ENCODE measurements at places on chromosomes 3 and 15.

DNA sequence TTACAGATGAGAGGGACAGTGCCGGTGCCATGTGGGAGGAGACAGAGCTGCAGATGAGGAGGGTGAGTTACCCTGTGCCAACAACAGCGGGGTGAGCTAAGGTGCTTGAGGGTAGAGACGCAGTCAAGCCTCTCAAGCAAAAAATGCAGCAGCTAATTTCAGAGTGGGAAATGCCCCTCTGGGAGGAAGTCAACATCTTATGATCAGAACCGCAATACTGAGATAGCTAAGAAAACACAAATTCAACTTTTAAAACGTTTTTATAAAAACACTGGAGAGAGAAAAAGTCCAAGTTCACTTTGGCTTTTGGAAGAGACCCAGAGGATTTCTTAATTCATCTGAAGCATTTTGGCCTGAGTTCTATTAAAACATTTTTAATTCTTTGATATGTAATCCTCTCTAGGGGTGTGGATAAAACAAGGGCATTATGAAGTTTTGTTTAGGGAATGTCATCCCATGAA is 319.2 kb downstream of the SLC9A9 start:
- no peak for DNase-seq

- DNase-seq: peak; percentile 9
Measured at GRCh38 chr15:88834211-88834812, 31.1 kb downstream of the ACAN start.

GRCh38 chr15:91853948-91854638 is 585 bp downstream of the SLCO3A1 start:
- DNase-seq: no peak

DNA sequence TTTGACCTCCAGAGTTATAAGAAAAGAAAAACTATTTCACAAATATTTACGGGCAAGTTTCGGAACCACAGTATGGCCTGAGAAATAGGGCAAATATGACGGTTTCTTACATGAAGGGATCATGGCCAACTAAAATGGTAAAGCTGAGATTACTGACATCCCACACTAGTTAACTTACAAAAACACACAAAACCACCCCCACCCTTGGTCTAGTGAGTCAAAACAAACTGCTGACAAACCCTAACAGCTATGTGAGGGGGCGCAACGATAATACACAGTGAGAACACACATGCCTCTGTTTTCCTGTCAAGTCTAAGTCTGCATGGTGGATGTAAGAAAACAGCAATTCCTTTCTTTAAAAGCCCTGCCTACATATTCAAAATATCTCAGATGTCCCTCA is 32.3 kb downstream of the CBLB start:
- DNase-seq: no peak

GRCh38 chr15:37077623-37078351 is 22.6 kb downstream of the MEIS2 start:
- DNase-seq: no peak

- DNase-seq: no peak
Measured at GRCh38 chr3:126971891-126972351, 11.0 kb upstream of the PLXNA1 start.

DNA sequence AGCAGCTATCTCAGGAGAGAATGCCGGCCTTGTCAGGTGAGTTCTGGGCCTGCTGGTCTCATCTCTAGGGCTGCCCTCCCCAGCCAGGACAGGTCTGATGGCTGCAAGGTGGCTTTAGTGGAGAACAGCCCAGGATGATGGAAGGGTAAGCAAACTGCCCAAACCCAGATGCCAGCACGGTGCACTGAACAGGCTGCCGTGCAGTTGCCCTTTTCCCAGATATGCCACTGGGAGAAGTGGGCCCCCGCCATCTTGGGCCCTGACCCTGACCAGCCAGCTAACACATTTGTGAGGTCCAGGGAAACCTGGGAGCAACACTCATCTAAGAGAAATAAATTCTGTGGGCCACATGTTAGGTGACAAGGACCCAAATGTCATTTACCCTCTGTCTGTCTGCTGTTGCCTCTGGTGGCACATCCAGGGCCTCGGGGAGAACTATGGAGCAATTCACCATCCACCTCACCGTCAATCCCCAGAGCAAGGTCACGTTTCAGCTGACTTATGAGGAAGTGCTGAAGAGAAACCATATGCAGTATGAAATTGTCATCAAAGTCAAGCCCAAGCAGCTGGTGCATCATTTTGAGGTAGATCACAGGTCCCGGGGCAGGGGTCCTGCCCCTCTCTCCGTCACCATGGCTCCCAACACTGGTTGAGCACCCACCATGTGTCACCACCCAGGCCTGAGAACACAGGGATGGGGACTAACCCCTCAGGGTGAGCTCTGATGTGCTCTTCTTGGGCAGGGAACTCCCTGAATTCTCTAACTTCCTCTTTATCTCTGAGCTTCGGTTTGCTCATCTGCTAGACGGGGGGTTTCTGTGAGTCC is 1.8 kb downstream of the ITIH1 start:
- DNase-seq: no peak

GRCh38 chr3:114518206-114518808 is 224.5 kb downstream of the TIGIT start:
- DNase-seq: no peak

DNA sequence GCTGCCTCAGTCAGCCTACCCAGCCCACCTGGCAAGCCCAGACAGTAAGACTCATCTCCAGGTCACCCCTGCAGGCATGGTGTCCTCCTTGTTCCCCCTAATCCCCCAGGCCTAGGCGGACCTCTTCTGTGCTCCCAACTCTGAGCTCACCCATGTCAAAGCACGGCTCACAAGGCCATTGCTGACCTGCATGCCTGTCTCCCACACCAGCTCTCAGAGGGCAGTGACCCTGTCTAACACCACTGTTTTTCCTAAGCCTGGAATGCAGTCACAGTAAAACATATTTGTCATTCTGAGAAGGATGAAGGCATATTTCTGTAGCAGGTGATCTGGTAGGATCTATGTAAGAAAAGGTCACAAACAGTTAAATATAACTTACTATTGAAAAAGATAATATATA is 110.3 kb upstream of the HACD2 start:
- no peak for DNase-seq

DNA sequence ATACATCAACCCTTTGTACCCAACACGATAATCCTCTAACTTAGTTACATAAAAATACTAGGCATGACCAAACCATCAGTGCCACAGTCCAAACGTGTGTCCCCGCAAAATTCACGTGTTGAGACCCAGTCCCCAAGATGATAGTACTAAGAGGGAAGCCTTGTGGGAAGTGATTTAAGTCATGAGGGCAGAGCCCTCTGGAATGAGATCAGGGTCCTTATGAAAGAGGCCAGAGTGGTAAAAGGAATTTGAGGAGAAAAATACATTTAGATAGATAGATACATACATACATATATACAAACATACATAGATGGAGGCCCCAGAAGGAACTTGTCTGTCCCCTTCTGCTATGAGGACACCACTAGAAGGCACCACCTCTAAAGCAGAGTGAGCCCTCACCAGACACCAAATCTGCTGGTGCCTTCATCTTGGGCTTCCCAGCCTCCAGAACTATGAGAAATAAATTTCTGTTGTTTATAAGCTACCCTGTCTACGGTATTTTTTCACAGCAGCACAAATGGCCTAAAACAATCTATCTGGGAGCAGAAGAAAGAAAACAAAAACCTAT is 8.0 kb downstream of the TBC1D2B start:
- DNase-seq: no peak

DNA sequence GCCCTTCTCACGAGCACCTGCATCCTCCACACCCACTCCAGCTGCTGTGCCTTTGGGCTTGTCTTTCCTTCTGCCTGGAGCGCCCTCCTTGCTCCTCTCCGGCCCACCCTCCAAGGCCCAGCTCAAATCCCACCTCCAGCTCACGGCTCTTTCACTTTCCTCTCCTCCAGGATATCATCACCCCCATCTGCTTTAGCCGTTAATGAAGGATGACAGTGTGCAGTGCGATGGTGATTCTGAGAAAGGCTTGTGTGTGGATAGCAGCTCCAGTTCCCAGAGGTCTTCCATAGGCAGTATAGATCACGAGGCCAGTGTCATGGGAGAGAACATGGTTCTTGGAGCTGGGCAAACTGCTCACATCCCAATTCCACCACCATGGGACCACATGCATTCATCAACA is 237.4 kb downstream of the TLE3 start:
- DNase-seq: no peak

DNA sequence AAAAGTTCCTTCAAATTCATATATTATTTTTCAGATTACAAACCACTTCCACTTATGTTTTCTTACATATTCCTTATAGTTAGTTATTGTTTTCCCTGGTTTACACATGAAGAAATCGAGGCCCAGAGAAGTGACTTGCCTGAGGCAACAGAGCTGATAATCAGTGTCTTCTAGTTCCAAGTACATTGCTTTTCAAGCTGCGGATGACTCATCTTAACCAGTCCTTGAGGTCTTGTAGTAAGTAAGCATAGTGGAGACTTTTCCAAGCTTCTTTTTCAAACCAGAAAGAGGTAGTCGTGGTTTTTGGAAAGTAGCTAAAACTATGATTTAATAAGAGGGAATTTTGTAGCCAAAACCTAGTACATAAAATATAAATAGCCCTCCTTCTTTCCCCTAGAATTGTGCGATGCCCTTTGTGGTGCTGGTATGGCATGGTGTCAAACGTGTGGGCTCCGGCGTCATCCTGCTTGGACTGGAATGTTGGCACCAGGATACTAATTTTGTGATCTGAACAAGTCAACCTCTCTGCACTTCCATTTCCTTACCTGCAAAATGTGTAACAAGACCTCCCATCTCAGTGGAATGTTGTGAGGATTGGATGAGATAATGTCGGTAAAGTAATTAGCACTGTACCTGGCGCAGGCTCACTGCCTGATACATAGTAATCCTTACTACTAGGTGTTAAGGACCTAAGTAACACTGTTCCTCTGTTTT is 19.0 kb upstream of the DLG1 start:
- DNase-seq: no peak

DNA sequence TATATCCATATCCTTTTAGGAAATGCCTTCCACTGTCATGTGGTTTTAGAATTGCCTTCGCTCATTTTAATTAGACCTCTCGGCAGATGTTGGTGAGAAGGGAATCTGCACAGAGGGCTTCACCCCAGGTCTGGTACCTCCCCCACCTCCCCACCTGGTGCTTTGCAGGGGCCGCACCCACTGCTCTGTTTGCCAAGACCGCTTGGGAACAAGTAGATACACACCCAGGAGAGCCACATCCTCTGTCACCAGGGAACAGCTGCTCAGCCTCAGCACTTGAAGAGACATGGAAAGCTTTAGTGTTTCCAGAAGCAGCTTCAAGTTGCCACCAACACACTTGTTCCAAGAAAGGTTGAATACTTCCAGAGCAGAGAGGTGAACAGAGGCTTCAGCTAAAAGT is 21.8 kb downstream of the LRRC31 start:
- no peak for DNase-seq

GRCh38 chr3:144585408-144585807 is 613.8 kb downstream of the DIPK2A start:
- DNase-seq: no peak

DNA sequence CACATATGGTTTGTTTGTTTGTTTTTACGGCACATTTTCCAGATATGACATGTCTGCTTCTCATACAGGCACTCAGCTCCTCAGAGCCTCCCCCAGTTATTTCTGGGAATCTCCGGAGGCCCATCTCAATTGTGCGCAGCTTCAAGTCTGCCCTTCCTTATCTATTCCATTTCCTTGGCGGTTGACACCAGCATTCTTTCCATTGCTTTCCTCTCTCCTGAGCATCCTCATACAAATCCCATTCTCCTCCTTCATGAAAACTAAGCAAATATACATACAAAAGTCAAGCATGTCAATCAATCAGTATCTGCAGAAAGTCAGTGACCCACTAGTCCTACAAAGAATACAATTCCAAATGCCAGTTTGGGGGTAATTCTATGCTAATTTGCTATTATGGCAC is 166.7 kb downstream of the SQOR start:
- DNase-seq: no peak

- DNase-seq: no peak
Measured at GRCh38 chr3:124588794-124589193, 141.5 kb upstream of the UMPS start.

DNA sequence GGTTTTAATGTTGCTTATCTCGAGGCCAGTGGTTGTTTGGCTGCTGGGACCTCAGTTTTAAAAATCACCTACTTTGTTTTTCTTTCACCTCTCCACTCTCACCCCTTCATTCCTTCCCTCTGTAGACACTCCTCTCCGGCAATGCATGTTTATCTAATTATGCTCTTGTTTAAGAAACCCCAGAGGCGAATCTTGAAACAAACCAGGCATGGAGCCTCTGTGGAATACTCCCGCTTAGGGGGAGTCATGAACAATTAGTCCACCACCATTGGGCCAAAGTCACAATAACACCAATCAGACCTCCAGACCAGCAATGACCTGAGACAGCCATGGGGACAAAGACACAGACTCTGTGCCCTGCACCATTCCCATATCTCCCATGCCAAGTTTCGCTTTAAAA is 53.3 kb downstream of the EFCAB12 start:
- DNase-seq: no peak

- no peak for DNase-seq
Measured at GRCh38 chr3:127017781-127018180, 34.9 kb downstream of the PLXNA1 start.

DNA sequence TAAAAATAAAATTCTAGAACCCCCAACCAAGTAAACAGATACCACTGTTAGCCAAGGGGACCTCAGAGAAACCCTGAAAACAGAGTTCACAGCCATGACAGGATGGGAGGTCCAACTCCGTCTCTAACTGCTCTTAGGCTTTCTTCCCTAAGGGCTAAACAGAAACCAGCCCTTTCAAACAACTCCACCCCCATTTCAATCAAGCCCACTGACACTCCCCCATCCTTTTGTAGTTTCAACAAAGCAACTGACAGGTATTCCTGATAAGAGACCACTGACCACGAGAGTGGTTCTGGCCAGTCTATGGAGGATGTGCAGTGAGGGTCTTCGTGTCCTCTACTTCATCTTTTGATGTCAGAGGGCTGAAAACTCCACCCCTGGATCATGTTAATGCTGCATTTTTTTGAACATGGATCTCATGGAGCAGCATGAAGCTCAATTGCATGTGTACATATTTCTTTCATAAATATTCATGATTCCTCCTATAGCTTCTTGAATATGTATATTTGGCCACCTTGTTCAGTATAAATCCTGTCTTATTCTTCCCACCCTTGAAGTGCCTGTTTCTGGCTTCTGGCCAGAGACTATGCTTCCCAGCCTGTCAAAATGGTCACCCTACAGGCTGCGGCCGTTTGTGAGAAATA is 222.6 kb downstream of the OSBPL10 start:
- DNase-seq: no peak

DNA sequence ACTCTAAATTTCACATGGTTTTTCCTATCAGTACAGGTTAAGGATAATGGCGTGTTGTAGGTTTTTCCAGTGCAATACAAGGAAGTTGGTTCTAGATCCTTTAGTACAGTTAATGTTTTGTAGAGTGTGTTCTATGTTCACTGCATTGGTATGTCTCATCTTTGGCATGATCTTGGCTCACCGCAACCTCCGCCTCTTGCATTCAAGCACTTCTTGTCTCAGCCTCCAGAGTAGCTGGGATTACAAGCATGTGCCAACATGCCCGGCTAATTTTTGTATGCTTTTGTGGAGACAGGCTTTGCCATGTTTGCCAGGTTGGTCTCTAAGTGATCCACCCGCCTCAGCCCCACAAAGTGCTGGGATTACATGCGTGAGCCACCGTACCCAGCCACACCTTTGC is 30.4 kb downstream of the SNRPN start:
- no peak for DNase-seq

- DNase-seq: no peak
Measured at GRCh38 chr15:99253381-99254090, 2.3 kb downstream of the LRRC28 start.
